ENCODE measurements at places on chromosomes 16 and 17. TPM values are rescaled to one million over a fixed set of nuclear protein-coding genes. Genes with fewer than 3 reads are reported as not detected.

The C16orf92 gene
- not detected for total RNA-seq

The OR2C1 gene
- not detected for total RNA-seq

The SPIRE2 gene
- 8.1 TPM for total RNA-seq

The NKD1 gene
- total RNA-seq: 0.31 TPM

The SPN gene
- total RNA-seq: not detected

The P2RX1 gene
- total RNA-seq: not detected

The STH gene
- total RNA-seq: not detected

The RBBP6 gene
- total RNA-seq: 25.1 TPM

The TMEM100 gene
- not detected for total RNA-seq

The LRRC75A gene
- 1.3 TPM for total RNA-seq

The SLC2A4 gene
- total RNA-seq: 0.20 TPM

The KCNH6 gene
- total RNA-seq: not detected

The PLEKHH3 gene
- 13.6 TPM for total RNA-seq

The CHCT1 gene
- total RNA-seq: not detected

The ARL5C gene
- not detected for total RNA-seq

The CD300A gene
- total RNA-seq: not detected

The FOXC2 gene
- total RNA-seq: 2.7 TPM

The KRT33B gene
- not detected for total RNA-seq

The KRT13 gene
- 0.28 TPM for total RNA-seq

The EXOSC6 gene
- total RNA-seq: 18.8 TPM

The USP43 gene
- 5.0 TPM for total RNA-seq

The SP2 gene
- total RNA-seq: 18.7 TPM

The HCRT gene
- not detected for total RNA-seq

The PRR11 gene
- total RNA-seq: 54.5 TPM

The KRTAP16-1 gene
- total RNA-seq: not detected

The RBFOX1 gene
- not detected for total RNA-seq

The BRICD5 gene
- 6.7 TPM for total RNA-seq

The CHAD gene
- total RNA-seq: not detected

The EPN3 gene
- total RNA-seq: 0.28 TPM

The CNTNAP1 gene
- 6.5 TPM for total RNA-seq

All from A549 treated with ZK216348 at 1 μM for 4 hours (cell line).